Activated CD4-positive, CD25-positive, alpha-beta regulatory T cell treated with anti-CD3 and anti-CD28 coated beads, Interleukin-2, amount 50 U/mL, for 24 hours (primary cell): ENCODE measurements at places on chromosomes 1 and 21.
A peak's percentile ranks its signal among the peaks of the same experiment; 100 is the strongest.

DNA sequence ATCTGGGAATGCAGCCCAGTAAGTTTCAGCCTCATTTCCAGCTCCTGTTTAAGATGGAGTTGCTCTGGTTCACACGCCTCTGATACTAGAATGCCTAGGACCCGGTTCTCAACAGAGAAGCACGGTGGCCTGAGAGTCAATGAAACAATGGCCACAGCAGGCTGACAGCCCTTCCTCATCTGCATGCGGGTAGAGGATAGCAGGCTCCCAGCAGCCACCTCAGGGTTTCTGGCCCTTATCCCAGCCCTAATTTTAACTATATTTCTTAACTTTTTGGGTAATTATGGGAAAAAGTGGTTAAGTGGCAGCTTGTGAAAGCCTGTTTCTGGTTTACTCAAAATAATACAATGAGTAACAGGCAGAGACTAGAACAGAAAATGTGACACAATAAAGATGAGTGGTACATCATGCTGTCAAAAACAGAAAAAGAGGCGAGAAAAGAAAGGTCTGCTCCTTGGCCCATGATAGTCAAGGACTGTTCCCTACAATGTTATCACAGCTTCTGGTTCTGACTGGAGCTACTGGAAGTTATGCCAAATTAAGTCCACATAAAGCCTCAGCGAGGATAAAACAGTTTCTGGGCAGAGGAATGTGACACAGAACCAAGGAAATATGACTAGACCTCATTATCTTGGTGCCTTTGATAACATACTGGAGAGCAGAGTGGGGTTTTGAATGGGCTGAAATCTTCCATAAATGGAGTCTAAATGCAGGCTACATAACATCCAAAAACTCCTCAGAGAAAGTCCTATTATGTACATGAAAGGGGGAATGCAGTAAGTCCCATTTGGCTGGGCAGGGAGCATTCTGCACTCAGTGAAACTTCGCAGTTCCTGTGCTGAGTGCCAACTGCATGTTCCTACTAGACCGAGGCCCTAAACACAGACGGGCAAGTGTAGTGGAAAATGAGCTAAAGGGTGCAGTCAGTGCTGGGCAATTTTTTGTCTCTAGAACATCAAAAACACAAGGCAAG lies 92.1 kb downstream of the NIBAN1 start:
- peak; percentile 68 for ATAC-seq

GRCh38 chr1:29829448-29830344 lies 593.4 kb downstream of the PTPRU start:
- no peak for ATAC-seq

GRCh38 chr1:184790642-184791549 lies 36.2 kb upstream of the EDEM3 start:
- no peak for ATAC-seq

- no peak for ATAC-seq
Measured at GRCh38 chr21:46596201-46596600, 8.7 kb downstream of the S100B start.

GRCh38 chr1:151945725-151946722 lies 36.7 kb upstream of the THEM4 start:
- ATAC-seq = peak; percentile 86

DNA sequence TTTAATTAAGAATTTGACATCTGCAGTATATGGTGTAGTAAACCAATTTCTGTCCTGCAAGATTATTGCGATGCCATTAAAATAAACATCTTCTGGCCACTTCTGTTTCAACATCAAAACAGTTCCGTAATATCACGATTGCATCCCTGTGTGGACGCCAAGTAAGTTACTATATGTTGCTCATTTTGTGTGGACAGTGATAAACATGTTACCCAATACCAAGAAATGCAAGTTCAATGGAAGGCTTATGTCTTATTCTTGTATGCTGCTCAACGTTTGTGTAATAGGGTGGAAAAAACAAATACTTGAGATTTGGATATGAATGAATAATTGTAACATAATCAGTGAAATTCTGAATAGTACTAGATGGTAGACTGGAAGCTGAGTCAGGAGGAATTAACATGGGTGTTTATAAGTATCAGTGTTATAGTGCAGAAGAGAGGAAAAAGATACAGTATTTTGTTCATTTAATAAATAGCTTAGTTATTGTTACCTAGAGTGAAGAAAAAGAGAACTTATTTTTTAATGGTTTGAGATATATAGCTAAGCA lies 15.2 kb downstream of the TTC3 start:
- no peak for ATAC-seq

- no peak for ATAC-seq
Measured at GRCh38 chr1:114367810-114368209, 143.2 kb downstream of the TRIM33 start.

- ATAC-seq = peak; percentile 79
Measured at GRCh38 chr1:110875216-110875731, 2.3 kb downstream of the CD53 start.

DNA sequence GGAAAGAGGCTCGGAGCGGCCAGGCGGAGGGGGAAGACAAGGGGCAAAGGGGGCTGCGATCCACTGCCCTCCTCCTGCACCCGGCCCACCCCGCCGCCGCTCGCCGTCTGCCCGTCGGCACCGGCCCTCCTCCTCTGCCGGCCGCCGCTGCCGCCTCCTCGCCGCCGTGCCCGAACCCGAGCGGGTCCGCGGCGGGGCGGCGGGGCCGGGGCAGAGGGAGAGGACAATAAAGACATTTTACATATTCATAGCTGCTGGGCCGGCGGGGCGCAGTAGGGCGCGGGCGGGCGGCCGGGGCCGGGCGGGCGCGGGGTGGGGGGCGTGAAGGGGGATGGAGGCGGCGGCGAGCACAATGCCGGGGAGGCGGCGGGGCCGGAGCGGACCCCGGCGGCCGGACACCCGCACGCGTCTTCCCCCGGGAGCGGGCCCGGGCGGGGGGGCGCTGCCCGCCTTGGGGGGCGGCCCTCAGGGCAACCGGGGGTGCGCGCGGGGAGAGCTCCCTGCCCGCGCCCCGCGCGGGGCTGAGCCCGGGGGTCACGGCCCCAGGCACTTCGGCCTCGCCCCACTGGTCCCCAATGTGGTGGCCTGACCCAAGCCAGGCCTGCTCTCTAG lies 546 bp downstream of the POU2F1 start:
- ATAC-seq = peak; percentile 3

GRCh38 chr1:233005703-233006102 lies 55.3 kb downstream of the NTPCR start:
- ATAC-seq = no peak

GRCh38 chr1:231318568-231318967 lies 19.1 kb downstream of the EXOC8 start:
- ATAC-seq = no peak

DNA sequence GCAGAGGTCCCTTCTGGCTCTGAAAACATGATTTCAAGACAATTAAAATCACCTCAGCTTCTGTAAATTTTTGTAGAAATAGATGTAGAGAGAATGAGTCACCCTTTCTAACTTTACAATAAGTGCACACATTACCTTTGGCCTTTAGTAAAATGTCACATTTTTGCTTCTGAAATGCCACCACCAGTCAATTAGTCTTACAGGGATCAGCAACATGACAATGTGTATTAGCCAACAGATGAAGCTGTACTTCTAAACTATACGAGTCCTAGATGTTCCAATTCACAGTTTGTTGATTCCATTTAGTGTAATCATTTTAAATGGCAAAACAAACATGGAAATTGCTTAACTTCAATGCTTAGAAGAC lies 23.1 kb downstream of the C21orf91 start:
- ATAC-seq = peak; percentile 80

GRCh38 chr1:185483664-185484450 lies 166.8 kb upstream of the IVNS1ABP start:
- ATAC-seq = peak; percentile 24

GRCh38 chr1:202577381-202577780 lies 132.9 kb downstream of the SYT2 start:
- ATAC-seq = no peak

GRCh38 chr1:202004711-202005110 lies 5.7 kb upstream of the ELF3 start:
- no peak for ATAC-seq

DNA sequence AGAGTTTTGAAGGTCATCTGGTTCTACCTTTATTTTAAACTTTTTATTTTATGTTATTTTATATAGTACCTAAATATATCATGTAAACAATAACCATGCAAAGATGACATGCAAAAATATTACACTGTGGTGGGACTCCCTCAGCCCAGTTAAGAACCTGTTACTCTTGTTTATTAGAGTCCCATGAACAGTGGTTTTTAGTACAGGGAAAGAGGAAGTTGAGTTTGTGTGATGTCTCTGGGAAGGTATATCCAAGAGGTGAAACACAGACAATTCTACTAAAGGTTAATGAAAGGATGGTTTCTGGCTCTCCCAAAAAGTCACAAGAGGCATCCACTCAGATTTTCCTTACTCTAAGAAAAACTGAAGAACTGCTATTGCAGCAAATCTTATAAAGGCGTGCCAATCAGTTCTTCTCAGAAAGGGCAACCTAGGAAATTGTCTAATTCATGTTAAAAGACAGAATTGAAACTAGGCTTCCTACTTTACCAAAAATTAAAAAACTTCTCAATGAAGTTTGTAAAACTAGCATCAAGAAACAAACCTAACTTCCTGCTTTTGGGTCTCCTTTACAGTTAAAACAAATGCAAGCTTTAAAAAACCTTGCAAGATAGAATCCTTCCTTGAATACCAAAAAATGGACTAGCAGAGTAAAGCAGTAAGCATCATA lies 19.9 kb downstream of the GFI1 start:
- no peak for ATAC-seq

DNA sequence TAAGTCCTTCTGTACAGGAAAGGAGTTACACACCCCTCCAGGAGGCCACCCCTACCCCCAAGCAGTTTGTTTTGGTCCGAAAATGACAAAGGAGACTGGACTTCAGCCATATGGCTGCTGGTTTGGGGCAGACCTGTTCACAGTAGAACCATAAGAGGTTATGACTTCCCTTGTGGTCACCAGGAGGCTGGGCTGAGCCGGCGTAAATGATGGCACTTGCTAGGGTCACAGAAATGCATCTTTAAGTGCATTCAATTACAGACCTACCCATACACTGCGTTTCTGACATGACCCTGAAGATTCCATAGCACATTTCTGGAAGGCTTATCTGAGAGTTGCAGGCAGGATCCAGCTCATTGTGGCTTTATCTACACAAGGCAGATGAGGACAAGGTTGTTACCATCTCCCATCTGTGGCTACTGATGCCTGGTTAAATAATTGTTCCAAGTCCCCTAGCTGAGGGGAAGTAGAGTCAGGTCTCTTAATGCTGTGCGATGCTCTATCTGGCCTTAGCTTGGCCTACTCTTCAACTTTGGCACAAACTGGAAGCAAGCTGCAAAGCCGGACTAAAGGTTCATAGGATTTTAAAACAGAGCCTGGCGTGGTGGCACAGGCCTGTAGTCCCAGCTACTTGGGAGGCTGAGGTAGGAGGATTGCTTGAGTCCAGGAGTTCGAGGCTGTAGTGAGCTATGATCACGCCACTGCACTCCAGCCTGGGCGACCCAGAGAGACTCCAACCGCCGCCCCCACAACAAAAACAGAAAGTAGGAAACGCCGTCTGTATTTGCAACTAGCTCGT lies 1.7 kb upstream of the TRIM67 start:
- ATAC-seq = no peak

DNA sequence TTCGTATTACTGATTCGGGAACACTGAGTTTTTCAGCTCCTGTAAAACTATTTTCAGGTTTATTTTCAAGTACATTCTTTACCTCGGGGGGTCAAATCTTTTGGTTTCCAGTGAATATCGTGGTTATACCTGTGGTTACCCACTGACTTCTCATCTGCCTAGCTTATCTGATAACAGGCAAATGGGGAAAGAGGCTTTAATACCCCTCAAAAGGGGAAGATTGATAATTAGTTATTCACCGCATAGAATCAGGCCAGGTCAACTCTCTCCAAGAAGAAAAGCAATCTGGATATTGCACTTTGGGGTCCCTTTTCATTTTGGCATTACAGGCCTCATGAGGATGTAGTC lies 23.0 kb downstream of the RUNX1 start:
- no peak for ATAC-seq

GRCh38 chr1:82762829-82763532 lies 962.2 kb downstream of the ADGRL2 start:
- ATAC-seq = no peak

GRCh38 chr1:5809207-5809788 lies 182.9 kb downstream of the NPHP4 start:
- ATAC-seq = no peak

DNA sequence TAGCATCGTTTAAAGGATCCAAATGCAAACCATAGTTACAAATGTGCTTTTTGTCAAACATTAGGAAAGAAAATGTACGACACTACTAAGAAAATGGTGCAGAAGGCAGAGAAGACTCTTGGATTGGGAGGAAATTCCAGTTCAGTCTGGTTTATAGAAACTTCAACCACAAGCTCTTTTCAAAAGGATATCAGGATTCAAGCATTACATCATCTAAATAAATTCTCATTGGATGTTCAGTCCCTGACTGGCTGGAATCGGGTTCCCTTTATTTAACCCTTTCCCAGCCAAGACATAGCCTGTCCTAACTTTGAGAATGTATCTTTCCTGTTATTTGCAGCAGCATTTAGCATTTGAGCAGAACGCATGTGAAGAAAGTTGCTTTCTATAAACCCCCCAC lies 184.6 kb downstream of the LMO4 start:
- ATAC-seq = no peak
